ENCODE measurements at places on chromosomes 2 and 18.

GRCh38 chr2:68282811-68283418, 30.6 kb upstream of the PPP3R1 start:
- DNase-seq, result no peak

DNA sequence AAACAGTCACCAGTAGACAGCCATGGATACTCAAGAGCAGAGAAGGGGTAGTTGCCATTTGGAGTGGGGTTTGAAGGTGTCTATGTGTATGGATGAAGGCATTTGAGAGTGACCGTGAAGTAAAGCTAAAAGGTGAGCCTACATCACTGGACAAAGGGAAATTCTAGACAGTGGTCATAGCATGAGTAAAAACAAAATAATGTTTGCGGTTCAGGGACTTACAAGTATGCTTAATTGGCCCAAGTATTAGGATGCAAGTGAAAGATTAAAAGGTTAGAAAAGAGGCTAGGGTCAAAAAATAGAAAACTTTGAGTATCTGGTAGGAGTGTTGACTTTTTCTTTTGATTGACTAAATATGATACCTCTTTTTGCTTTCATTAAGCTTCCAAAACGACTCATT, 238.1 kb upstream of the SLC8A1 start:
- no peak for DNase-seq

GRCh38 chr18:36649205-36649604, 179.6 kb downstream of the TPGS2 start:
- DNase-seq, result no peak

GRCh38 chr18:58666176-58666575, 5.1 kb upstream of the MALT1 start:
- DNase-seq, result no peak

DNA sequence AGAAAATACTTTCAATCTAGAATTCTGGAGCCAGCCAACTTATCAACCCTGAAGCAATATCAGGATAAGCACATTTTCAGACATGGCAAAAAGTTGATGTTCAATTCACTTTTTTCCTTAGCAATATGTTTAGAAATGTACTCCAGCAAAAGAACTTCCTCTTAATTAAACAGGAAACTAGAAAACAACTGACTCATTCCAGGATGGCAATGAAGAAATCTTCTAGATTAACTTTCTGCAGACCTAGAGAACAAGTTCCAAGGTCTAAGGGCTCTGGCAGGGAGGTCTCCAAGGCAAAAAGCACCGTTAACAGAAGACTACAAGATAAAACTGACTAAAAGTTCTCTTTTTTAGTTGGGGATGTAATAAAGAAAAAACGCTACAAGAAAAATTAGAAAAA, 69.2 kb upstream of the VWC2L start:
- DNase-seq, result no peak

GRCh38 chr2:19747310-19748072, 154.3 kb downstream of the TTC32 start:
- no peak for DNase-seq

DNA sequence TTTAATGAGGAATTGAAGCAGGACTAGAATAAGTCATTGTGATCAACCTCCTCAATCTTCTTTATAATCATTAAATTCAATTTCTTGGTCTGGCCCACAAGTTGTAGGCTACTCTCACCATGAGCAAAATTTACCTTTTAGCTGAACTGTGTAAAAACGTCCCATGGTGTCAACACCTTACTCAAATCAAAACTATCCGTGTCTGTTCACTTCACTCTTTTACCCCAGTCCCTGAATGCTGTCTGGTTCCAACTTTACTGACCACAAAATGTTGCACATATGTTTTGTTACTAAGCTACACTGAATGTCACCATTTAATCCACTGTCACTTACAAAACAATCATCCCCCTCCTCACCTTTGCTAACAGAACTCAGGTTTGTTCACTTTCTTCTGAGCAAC, 951.6 kb upstream of the SLC39A10 start:
- DNase-seq, result no peak

Measured in stimulated activated CD8-positive, alpha-beta memory T cell treated with anti-CD3 and anti-CD28 coated beads, Interleukin-7, amount 100 ng/mL, for 4 hours (primary cell).